ENCODE measurements at places on chromosomes 2 and 18.
A peak's percentile ranks its signal among the peaks of the same experiment; 100 is the strongest.

GRCh38 chr2:151241224-151241623, 20.4 kb downstream of the RBM43 start:
- no peak for DNase-seq

- no peak for DNase-seq
Observed at GRCh38 chr2:118449401-118449800, 361.1 kb downstream of the INSIG2 start.

- DNase-seq: no peak
Observed at GRCh38 chr2:227720680-227721079, 2.9 kb upstream of the SLC19A3 start.

GRCh38 chr2:124704071-124704925, 679.2 kb downstream of the CNTNAP5 start:
- DNase-seq: no peak

- no peak for DNase-seq
Observed at GRCh38 chr18:34720220-34720619, 10.1 kb downstream of the DTNA start.

DNA sequence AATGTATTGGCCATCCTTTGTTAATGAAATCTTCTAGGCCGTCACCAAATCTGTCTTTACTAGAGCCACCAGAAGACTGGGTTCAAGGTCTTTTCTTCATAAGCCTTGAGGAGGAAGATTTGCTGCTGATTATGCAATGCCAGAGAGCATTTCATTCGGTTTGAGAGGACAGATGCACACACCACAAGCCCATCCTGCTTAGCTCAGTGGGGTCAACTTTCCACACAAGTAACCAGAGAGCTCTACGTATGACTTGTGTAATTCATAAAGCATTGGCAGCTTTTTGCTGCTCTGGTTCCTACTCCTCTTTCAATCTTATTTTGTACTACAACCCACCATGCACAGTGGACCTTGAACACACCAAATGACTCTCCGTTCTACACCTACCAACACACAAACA, 106.9 kb downstream of the OSR1 start:
- DNase-seq: no peak

DNA sequence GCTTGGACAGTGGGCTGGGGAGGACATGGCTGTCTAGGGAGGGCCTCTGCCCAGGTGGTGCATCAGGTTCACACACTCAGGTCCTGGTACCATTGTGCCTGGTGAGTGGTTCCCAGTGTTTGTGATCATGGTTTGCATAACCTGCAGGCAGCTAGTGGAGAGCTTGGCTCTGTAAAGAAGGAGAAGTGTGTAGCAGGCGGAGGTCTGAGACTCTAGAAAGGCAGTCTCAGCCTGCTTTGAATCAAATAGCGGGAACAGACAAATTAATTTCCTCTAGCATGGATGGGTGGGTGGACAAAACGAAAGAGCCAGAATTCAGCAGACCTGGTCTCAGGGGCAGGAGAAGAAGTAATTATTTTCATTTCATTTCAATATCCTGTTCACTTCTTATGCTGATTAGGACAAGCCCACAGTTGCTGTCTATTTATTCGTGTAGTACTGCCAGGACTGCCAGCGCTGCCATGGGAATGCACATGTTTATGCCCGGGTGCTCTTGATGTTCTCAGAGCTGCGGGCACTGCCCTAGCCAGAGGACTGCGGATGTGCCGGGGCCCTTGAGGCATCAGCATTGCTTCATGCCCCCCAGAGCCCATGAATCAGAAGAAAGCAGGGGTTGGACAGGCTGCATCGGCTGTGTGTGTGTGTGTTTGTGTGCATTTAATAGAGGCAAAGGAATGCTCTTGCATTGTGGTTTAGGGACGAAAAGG, 45.4 kb upstream of the DLX2 start:
- DNase-seq: no peak

GRCh38 chr2:19592197-19592596, 233.8 kb upstream of the OSR1 start:
- no peak for DNase-seq

DNA sequence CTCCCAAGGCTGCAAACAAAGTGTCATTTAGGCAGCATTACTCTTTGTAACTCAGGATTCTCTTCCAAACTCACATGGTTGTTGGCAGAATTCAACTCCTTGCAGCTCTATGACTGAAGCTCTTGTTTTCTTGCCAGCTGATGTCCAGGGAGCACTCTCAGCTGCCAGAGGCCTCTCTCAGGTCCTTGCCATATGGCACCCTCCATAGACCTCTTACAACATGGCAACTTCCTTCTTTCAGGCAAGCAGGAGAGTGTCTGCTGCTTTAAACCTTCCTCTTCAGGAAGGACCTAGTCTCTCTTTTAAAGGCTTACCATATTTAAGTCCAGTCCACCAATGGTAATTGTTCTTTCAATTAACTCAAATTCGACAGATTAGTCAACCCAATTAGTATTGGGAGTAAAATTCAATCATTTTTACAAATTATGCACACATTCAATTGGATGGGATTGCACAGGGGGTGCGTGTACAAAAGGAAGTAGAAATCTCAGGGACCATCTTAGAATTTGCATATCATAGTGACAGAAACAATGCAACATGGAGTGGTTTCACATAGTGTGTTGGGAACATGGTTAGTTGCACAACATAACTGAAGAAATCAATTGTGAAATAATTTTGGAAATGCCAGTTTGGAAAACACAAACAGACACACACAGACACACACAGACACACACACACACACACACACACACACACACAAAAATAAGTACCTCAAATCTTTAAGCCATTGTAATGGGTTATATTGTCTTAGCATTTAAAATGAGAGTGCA, 893.5 kb upstream of the ZEB2 start:
- DNase-seq: no peak

DNA sequence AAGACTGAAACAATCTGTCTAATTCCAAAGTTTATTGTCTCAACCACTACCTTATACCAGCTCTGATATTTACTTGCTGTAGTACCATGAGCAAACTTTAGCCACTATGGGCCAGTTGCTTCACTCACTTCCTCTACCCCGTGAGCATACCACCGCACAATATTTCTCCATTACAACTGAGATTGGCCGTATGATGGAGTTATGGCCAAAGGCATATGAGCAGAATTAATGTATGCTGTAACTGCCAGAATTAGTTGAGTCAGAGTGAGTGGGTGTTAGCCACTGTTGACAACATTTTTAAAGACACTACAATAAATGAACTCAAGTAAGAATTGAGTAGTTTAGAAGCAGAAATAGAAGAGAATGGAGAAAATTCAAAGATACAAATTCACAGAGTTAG, 69.7 kb downstream of the LRATD1 start:
- no peak for DNase-seq

- DNase-seq: no peak
Observed at GRCh38 chr2:69226903-69227302, 160.1 kb downstream of the GFPT1 start.

DNA sequence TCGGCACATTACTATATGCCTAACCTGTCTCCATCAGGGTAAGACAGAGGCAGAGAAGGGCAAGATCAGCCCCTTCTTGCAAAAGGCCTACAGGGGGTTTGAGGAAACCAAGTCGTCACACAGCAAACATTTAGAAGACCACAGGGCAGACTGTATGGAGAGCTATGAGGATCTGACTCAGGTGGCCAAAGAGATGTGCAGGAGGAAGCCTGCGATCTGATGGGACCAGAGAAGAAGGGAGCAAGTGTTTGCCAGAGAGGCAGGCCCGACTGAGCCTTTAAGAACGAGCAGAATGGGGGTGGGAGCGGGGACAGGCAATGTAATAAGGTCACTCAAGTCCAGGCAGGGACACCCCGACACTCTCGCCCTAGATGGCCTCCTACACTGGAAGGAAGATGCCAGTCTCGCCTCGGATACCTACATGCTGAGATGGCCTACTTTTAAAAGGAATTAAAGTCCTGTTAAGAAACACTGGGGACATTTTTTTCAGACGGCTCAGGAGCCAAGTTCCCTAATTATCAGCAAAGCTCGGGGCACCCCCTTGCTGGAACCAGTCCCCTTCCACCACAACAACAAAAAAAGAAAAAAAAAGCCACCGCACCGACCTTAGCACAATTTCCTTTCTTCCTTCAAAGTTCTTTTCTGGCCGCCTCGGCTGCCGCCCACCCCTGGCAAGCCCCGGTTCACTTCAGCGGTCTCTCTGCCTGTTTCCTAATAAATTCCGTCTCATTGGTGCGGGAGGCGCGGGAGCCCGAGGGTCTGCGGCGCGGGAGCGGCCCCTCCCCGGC, 1.5 kb downstream of the SFXN5 start:
- DNase-seq: no peak

DNA sequence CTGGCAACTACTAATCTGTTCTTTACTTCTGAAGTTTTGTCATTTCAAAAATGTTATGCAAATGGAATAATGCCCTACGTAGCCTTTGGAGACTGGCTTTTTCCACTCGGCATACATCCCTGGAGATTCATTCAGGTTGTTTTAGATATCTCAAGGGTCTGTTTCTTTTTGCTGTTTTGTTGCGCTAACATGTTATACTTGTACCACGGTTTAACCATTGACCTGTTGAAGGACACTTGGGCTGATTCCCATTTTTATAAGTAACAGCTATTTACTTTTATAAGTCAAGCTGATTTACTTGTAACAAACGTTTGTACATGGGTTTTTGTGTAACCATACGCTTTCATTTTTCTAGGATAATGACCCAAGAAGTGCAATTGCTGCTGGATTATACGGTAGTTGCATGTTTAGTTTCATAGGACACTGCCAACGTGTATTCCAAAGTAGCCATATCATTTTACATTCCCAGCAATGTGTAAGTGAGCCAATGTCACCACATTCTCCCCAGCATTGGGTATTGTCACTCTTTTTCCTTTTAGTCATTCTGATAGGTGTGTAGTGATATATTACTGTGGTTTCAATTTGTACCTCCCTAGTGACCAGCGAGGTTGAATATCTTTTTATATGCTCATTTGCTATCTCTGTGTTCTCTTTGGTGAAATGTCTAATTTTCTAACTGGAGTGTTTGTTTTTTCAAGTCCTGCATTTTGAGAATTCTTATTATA, 36.5 kb upstream of the STAT4 start:
- DNase-seq: no peak

DNA sequence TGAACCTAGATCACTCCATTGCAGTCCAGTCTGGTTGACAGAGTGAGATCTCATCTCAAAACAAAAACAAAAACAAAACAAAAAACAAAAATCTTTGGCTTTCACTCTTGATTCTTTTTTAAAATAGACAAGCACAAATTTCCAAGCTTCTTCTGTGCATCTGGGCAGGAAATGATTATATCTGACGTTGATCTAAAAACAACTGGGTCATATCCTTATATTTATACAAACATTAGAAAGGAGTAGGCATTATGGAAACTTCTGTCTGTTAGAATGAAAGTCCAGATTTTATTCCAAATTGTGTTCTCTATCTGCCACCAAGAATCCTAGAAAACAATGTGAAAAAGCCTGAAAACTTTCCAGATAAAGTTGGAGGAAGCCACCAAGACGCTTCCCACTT, 26.2 kb upstream of the PMAIP1 start:
- DNase-seq: no peak

- no peak for DNase-seq
Observed at GRCh38 chr2:60560734-60561644, 7.5 kb upstream of the BCL11A start.

DNA sequence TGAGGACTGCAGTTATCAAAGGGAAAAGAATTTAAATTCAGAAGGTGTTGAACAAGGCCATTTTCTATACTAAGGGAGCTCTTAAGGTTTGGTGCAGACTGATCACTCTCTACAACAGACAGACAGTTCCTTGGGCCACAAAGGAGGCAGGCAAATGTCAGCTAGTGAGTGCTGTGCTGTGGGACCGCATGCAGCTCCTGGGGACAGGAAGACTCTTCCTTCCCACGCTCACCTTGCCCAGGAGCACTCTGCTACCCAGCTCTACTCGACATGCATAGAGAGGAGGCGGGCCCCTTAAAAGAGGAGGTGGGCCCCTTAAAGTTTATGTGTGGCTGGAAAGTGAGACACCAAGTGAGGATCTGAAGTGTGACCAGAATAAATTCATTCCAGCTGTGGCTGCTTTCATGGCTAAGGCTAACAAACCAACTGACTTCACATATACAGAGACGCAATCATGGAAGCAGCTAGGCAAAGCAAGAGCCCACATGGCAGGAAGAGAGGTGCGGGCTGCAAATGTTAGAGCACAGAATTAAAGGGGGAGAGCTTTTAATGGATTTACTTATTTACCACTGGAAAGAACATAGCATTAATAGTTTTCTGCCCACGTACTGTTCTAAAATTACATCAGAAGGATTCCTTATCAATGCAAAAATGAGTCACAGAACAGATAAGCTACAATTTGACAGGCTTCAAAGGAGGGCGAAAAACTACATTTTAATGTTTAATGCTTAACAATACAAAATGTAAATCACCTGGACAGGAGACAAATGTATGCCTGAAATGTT, 101.4 kb upstream of the RNU4ATAC start:
- no peak for DNase-seq

- peak; percentile 73 for DNase-seq
Observed at GRCh38 chr2:12504443-12504842, 212.3 kb upstream of the TRIB2 start.

DNA sequence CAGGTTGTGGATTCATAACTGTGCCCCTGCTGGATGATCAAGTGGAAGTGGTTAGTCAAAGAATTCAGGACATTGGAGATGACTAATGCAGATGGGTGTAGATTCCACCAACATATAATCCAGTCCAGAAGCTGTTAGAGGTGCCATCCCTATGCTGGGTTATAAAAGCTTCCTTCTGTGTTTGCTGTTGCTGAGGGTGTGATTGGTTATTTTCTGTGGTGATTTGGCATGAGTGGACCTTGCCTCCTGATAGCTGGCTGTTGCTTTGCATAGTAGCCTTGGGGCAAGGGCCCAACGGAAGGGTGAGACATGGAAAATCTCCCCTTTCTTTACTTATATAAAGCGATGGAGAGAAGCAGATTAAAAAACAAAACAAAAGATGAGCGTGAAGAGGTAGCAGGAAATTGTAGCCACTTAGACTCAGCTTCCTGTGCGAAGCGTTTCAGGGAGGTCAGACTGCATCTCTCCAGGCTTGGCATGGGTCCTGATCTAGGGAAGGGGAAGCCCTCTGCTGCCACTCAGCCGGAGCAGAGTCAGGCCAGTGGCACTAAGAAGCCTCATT, 190.4 kb downstream of the FMNL2 start:
- DNase-seq: no peak

GRCh38 chr2:237092920-237093781, 7.5 kb downstream of the COPS8 start:
- no peak for DNase-seq

GRCh38 chr18:79471597-79471996, 75.9 kb downstream of the NFATC1 start:
- no peak for DNase-seq

DNA sequence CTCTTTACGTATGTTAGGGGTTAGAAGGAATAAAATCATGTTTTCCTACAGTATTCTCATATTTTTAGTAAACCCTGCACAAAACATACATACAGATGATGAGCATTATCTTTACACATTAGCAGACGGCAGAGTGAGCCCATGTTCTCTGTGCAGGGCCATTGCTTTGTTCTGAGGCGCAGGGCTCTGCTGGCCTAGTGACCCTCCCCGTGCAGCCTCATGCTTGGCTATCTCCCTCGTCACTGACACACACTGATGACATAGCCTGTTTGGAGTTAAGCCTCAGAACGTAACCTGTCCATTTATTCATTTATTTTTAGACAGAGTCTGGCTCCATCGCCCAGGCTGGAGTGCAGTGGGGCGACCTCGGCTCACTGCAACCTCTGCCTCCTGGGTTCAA, 115.9 kb upstream of the FOSL2 start:
- no peak for DNase-seq

- no peak for DNase-seq
Observed at GRCh38 chr18:10061566-10062140, 147.8 kb downstream of the VAPA start.

- DNase-seq: no peak
Observed at GRCh38 chr2:181954538-181954883, 31.1 kb upstream of the PPP1R1C start.

GRCh38 chr2:48148841-48149430, 242.6 kb upstream of the FBXO11 start:
- no peak for DNase-seq
